ENCODE measurements at places on chromosomes 13 and 19. TPM values are rescaled to one million over a fixed set of nuclear protein-coding genes. Genes with fewer than 3 reads are reported as not detected.

PTPRS gene
- 46.2 TPM for total RNA-seq

ZNF681 gene
- total RNA-seq: 0.34 TPM

POU4F1 gene
- total RNA-seq: not detected

KLHL26 gene
- 6.5 TPM for total RNA-seq

SPIB gene
- not detected for total RNA-seq

GRIN3B gene
- total RNA-seq: 1.4 TPM

EDDM13 gene
- 0.36 TPM for total RNA-seq

C19orf81 gene
- total RNA-seq: 0.68 TPM

CRYL1 gene
- total RNA-seq: 19.0 TPM

All from nasal cavity respiratory epithelium epithelial cell of viscerocranial mucosa (primary cell).